CD4-positive, alpha-beta T cell treated with Interleukin-1 beta for 1 hour (primary cell): ENCODE measurements at places on chromosomes 4 and X.

- DNase-seq = no peak
Observed at GRCh38 chr4:173433447-173433846, 34.5 kb upstream of the SCRG1 start.

- DNase-seq = no peak
Observed at GRCh38 chr4:74038086-74038424, 434 bp downstream of the CXCL3 start.

DNA sequence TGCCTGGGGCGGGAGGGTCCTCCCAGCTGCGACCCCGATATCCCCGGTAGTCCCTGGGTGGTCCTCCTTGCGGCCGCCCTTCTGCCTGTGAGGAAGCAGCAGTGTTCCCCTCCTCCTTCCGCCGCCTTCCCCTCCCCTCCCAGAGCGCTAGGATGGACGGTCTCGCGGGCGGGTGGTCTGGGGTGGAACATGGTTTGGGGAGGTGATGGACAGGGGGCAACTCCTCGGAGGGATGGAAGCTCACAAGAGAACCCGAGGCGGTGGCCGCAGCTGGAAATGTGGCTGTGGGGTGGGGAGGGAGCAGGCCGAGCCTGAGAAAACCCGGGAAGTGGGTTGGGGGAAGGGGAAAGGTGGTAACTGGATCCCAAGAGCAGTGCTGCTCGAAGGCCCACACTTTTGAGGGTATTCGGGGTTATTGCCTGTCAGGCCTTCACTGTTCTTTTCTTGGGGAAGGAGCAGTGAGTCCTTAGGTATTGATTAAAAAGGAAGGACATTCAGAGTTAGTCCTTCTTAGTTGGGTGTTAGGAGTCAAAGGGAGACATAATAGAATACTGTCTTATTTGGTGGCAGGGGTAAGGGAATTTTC is 581 bp downstream of the UBE2K start:
- no peak for DNase-seq

DNA sequence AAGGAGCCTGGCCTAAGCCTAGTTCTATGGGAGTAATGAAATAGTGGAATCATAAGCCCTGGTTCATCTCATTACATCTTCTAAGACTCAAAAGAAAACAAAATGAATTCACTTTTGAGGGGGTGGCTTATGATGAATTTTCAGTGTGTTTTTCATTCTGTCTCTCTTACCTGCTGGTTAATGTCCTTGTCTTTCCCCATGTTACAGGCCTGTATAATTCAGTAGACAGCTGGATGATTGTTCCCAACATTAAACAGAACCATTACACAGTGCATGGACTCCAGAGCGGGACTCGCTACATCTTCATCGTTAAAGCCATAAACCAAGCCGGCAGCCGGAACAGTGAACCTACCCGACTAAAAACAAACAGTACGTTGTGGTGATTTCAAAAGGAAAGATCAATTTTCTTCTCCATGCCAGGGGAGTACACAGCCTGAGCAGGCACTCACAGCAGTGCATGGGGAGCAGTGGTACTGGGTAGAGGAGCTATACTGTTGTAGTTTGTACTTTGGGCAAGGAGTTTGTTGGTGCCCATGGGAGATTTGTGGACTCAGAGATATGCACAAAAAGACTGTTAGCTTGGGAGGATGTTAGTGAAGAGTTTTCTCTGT is 57.9 kb downstream of the TEX13B start:
- no peak for DNase-seq
